GOT3 (cell line): ENCODE measurements at places on chromosomes 16 and 17.

- DNase-seq: no peak
Measured at GRCh38 chr17:44197980-44198720, 1.5 kb downstream of the ATXN7L3 start.

GRCh38 chr16:57000271-57001025 lies 11.1 kb downstream of the NLRC5 start:
- DNase-seq: peak; percentile 31

- no peak for DNase-seq
Measured at GRCh38 chr17:45677770-45678169, 106.3 kb upstream of the CRHR1 start.

- no peak for DNase-seq
Measured at GRCh38 chr17:28133562-28133970, 91.1 kb downstream of the NLK start.

- no peak for DNase-seq
Measured at GRCh38 chr16:52424591-52424990, 122.4 kb downstream of the TOX3 start.

- DNase-seq: no peak
Measured at GRCh38 chr17:37359682-37360188, 16.1 kb upstream of the C17orf78 start.

GRCh38 chr17:75194879-75195278 lies 10.6 kb upstream of the NUP85 start:
- no peak for DNase-seq

GRCh38 chr16:55489119-55489955 lies 10.3 kb downstream of the MMP2 start:
- DNase-seq: no peak

DNA sequence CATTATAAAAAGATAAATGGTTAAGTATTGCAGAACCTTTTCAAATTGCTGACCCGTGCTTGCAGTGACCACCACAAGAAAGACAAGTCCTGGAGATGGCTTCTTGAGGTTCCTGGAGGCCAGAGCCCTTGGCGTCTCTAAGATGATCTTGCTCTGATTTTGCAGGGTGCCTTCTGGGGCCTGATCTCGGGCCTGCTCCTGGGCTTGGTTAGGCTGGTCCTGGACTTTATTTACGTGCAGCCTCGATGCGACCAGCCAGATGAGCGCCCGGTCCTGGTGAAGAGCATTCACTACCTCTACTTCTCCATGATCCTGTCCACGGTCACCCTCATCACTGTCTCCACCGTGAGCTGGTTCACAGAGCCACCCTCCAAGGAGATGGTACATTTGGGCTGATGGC lies 63.0 kb downstream of the SLC5A11 start:
- no peak for DNase-seq

DNA sequence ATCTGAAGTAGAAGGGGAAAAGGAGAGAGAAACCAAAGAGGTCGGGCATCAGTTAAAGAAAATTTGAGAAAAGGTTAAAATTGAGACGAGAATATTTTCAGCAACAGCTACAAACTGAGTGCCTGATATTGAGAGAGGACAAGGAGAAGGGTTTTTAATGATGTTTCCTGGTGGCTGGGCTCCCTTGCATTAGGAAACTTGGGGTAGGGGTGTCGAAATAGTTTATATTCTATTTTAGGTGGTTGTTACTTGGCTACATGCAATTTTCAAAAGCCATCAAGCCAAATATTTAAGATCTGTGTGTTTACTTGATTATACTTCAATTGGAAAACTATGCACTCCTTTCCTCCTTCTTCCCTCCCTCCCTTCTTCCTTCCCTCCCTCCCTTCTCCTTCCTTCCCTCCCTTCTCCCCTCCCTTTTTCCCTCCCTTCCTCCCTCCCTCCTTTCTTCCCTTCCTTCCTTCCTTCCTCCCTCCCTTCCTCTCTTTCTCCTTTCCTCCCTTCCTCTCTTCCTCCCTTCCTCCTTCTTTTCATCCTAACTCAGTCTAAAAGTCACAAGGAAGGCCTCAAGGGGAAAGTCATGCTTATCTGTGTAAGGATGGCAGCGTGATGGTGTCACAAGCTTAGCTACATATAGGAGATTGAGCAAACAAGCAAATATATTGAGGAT lies 1.8 kb upstream of the APOH start:
- no peak for DNase-seq

DNA sequence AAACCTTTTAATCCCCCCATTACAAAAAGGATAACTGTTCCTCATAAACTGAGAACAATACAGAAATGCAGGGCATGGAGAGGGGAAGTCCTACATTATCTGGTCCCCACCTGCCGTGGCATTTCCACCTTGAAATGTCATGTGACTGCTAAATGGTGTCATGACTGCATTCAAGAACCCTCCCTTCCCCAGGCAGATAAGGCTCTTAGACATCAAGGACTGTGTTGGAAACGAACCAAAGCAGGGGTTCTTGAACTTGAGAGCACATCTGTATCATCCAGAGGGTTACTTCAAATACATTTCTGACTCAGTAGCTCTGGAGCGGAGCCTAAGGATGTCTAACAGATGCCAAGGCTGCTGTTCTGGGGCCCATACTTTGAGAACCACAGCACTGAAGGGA lies 18.4 kb downstream of the CMTM3 start:
- DNase-seq: no peak

DNA sequence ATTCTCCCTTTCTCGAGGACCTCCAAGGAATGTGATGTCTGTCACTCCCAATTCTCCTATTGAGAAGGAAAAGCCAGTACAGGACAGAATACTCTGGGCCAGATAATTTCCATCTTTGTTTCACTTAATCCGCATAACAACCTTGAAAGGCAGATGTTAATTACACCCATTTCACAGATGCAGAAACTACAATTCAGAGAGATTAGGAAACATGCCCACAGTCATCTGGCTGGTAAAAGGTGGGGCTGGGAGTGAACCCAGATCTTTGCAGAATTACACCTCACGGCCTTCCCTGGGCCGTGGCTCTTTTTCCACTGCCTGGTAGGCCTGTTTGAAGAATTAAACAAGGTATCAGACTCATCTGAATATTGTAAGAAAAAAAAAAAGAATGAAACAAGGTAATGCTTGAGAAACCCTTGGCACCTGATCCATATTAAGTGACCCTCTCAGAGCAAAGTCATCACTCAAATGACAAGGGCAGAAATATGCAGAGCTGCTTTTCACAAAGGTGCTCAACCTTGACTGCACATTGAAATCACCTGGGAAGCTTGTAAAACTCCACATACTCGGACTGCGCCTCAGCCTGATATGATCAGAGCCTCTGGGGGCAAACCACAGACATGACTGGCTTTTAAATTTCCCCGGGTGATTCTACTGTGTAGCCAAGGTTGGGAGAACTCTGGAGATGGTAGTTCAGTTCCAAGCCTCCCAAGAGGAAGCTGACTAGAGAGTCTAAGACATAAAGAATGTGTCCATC lies 16.6 kb upstream of the G6PC1 start:
- DNase-seq: no peak

GRCh38 chr16:61993108-61993507 lies 43.1 kb downstream of the CDH8 start:
- no peak for DNase-seq

DNA sequence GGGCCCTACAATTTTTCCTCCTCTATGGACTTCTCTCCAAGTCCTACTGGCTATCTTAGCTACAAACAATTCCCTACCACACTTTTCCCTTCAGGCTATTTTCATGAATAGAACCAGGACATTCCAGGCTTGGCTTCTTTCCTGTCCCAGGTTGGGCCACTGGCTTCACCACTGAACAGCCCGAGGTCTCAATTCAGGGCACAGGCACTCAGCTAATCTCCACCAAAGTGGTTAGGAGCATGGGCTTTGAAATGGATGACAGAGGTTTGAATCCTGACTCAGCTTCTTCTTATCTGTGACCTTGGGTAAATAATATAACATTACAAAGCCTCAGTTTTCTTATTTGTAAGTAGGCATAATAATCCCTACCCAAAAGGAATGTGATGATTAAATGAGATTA lies 50.9 kb upstream of the ZNF629 start:
- no peak for DNase-seq

GRCh38 chr17:45221081-45222013 lies at the start of gene FMNL1:
Gene FMNL1 (plus strand): TSS chr17:45221885. CDS start chr17:45222125, 240 bp downstream.
- no peak for DNase-seq

DNA sequence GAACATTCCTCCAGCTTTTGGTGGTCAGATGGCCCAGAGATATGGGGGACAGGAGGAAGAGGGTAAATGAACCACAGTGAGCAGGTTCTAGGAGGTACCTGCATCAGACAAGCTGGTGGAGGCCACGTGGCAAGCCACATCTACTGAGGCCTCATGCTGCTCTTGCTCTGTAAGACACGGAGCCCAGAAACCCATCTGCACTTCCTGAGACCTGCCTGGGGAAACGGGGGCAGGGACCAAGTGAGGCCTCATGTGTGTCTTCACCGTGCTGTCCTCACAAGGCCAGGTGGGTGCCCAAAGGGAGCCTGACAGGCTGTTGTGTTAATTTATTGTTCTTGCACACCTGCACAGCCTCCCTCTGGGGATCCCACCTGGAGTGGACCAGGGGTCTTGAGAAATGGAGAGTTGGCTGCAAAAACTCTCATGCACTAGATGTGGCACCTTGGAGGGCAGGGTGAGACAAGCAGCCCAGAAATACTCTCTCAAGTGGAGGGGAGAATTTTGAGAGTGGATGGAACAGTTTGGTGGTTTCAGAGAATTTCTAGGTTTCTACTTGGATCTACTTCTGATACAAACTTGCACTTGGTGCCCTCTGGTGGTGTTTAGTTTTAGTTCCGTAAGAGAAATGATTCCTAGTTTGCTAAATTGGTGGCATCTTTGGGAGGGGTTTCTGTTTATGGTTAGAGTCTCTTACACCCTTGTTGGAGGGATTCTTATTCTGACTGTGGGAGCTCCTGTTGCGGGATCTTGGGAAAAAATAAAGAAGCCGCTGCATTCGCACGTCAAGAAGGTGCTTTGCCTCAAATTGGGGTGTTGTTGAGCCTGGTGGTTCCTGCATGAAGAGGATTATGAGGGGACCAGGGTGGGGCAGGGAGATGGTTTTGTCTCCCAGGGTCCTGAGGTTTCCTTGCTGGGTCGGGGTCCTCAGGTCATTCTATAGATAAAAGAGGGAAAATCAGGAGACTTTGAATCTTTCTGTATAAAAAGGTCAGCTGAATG lies 47.5 kb downstream of the SLC6A2 start:
- no peak for DNase-seq

DNA sequence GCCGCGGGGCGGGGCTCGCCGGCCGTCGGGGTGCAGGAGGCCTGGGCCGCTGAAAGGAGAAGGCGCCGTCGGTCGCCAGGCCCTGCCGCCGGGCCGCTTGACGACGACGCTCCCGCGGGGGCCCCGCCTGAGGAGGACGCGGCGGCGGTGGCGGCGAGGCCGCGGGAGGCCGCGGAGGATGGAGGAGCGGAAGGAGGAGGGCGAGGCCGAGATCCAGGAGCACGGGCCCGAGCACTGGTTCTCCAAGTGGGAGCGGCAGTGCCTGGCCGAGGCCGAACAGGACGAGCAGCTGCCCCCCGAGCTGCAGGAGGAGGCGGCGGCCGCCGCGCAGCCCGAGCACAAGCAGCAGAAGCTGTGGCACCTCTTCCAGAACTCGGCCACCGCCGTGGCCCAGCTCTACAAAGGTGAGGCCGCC lies 430 bp downstream of the HAPSTR1 start:
- DNase-seq: no peak

- no peak for DNase-seq
Measured at GRCh38 chr16:85308611-85309540, 196.6 kb upstream of the CIBAR2 start.

GRCh38 chr17:72754513-72754912 lies 338.0 kb downstream of the SLC39A11 start:
- DNase-seq: no peak

DNA sequence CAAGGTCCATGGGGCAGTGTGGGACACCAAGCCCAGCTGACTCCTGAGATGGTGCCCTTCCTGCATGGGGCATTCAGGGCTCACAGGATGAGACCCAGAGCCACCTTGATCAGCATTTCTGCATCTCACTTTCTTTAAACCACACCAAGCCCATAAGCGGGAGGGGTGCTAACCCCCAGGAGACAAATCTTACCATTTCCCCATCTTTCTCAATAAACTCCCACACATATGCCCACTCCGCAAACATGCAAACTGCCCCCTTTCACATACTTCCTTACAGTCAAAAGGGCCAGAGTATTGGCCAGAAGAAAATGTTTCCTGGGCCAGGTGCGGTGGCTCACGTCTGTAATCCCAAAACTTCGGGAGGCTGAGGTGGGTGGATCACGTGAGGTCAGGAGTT lies 3.7 kb upstream of the SLC39A11 start:
- DNase-seq: no peak

- no peak for DNase-seq
Measured at GRCh38 chr16:19005561-19006445, 22.1 kb downstream of the TMC7 start.

DNA sequence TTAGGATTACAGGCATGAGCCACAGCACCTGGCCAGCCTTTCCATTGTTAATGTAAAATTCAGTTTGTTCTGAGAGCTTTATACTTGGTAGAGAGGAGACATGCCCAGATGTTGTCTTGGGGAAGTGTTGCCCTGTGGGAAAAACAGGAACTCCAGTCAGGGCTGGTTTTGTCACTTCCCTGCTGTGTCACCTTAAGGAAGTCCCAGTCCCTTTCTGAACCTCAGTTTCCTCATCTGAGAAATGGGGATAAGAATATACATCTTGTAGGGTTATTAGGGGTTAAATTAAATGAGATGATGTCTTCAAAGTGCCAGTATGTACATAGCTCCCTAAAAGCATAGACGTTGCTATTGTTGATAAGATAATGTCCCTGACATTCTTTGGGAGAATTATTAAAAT lies 25.3 kb downstream of the CLEC16A start:
- DNase-seq: no peak

DNA sequence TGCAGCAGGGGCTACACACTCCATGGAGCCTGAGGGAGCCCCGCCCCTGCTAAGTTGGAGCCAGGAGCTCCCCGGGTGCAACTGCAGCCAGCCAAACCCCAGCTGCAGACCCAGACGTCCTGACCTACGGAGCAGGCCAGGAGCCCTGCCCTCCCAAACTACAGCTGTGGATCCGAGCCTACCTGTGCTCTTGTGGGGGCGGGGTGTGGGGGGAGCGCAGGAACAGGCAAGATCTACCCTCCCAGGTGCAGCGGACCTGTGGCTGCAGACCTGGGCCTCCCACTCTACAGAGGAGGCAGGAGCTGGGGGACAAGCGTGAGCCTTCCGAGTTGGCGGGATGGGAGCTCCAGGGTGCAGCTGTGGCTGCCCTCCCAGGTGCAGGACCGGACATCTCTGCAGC lies 29.7 kb upstream of the MYLK3 start:
- no peak for DNase-seq

GRCh38 chr16:50457423-50457822 lies 88.6 kb upstream of the BRD7 start:
- no peak for DNase-seq

- DNase-seq: no peak
Measured at GRCh38 chr17:12815642-12816141, 26.4 kb downstream of the ARHGAP44 start.
